Activated T-cell treated with anti-CD3 and anti-CD28 coated beads for 1 hour (primary cell): ENCODE measurements at places on chromosomes 2 and 18.

GRCh38 chr2:61263830-61264229, 101.8 kb downstream of the C2orf74 start:
- no peak for DNase-seq

- DNase-seq, result no peak
Observed at GRCh38 chr18:6868033-6868432, 138.5 kb downstream of the ARHGAP28 start.

GRCh38 chr2:117745537-117745936, 69.0 kb upstream of the DDX18 start:
- no peak for DNase-seq

DNA sequence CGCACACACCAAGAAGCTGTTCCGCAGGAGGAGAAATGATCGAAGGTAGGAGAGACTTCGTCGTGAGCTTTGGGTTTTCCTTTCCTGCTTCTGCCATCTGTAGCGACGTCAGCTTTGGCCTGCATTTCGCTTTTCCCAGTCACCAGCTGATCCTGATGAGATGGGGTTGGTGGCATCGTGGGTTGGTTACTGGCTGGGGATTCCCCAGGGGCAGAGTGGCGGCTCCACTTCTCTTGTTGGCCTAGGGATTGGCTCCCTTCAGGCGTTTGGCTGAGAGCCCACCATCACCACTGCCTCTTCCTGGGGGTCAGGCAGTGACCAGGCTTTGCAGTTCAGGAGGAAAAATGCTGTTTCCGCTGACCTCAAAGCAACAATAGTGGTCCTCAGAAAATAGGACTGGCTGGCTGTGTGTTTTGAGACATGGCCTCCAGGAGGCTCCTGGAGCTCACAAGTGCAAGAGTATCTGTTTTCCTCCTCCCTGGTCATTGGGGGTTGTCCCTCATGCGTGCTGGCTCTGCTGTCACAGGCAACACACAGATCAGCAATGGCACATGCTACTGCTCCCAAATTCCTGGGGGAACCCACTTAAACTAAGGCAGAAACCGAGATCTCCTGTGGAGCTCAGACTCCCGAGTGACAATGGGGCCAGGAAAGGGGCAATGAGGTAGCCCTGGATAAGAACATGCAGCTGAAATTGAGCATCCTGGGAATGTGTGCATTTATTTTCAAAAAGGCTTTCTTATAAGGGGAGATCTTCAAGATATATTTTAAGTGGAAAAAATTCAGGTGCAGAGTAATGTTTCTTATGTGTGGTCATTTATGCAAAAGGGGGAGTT, 173.0 kb downstream of the CTIF start:
- no peak for DNase-seq

GRCh38 chr2:188721784-188722183, 252.4 kb upstream of the COL3A1 start:
- DNase-seq, result no peak

DNA sequence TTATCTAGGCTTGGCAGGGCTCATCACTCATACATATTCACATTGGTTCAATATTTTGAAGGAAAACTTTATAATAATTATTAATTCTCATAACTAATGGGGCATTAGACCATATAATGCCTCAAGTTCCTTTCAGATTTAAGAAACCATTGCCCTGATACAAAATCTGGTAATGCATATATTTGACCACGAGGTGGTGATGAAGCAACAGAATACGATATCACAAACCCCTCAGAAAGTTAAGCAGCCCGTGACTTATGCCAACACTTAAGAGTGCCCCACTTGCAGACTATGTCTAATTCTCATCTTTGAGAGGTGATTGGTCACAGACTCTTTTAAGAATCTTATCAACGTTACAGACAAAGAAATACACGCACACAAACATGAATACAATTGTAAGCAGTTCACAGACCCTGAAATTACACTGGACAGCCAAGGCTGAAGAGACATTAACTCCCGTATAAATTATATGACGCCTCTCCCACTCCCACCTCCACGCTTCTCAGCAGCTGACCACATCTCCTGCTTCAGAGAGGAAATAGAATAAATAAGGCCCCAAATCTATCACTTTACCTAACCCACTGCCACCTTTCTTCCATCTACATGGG, 20.7 kb upstream of the DNAH6 start:
- no peak for DNase-seq

GRCh38 chr18:8359076-8359475, 250.2 kb upstream of the RAB12 start:
- no peak for DNase-seq

- no peak for DNase-seq
Observed at GRCh38 chr2:123791684-123792083, 233.4 kb upstream of the CNTNAP5 start.

DNA sequence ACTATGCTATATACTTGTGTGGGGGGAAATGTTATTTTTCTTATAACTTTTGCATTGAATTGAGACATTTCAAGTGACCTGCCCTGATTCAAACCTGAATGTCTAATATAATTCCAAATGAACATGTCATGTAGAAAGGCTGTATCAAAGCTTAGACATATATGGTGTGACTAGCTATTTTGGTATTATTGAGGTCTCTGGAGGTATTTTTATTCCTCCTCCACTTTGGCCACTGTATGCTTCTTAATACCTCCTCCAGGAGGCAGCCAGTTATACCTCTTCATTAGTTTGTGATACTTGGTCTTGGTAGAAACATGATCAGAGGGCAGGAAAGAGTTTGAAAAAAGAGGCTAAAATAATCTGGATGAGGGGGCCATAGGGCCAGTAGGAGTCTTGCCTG, 217.1 kb downstream of the TCF4 start:
- no peak for DNase-seq
